ENCODE measurements at places on chromosomes 12 and 14. TPM values are rescaled to one million over a fixed set of nuclear protein-coding genes. Genes with fewer than 3 reads are reported as not detected.

ASCL1 gene
- total RNA-seq = 0.10 TPM

MYH6 gene
- total RNA-seq = not detected

CNTN1 gene
- total RNA-seq = not detected

SBNO1 gene
- 43.6 TPM for total RNA-seq

COQ6 gene
- 26.4 TPM for total RNA-seq

C1R gene
- 1.4 TPM for total RNA-seq

SCN8A gene
- total RNA-seq = 0.21 TPM

GLIPR1L1 gene
- total RNA-seq = not detected

PMCH gene
- not detected for total RNA-seq

EIF2S3B gene
- 19.1 TPM for total RNA-seq

PAPLN gene
- total RNA-seq = 0.31 TPM

INSM2 gene
- total RNA-seq = not detected

ORAI1 gene
- 31.3 TPM for total RNA-seq

EMC9 gene
- 4.1 TPM for total RNA-seq

DAO gene
- total RNA-seq = not detected

SERPINA10 gene
- total RNA-seq = not detected

COX8C gene
- not detected for total RNA-seq

SLC24A4 gene
- 6.7 TPM for total RNA-seq

AICDA gene
- total RNA-seq = not detected

IL26 gene
- total RNA-seq = 0.21 TPM

ARHGAP5 gene
- 89.5 TPM for total RNA-seq

DEPDC4 gene
- not detected for total RNA-seq

MYL2 gene
- total RNA-seq = not detected

TSPAN19 gene
- not detected for total RNA-seq

TOMM20L gene
- 1.9 TPM for total RNA-seq

HCAR3 gene
- total RNA-seq = 25.9 TPM

FSCB gene
- total RNA-seq = under 0.01 TPM

LPAR5 gene
- 4.1 TPM for total RNA-seq

NPFF gene
- total RNA-seq = not detected

RFX4 gene
- not detected for total RNA-seq

GLIPR1L2 gene
- total RNA-seq = 0.10 TPM

MEG3 gene
- total RNA-seq = 1.7 TPM

RXYLT1 gene
- total RNA-seq = 6.2 TPM

CCDC184 gene
- 0.63 TPM for total RNA-seq

HSPB8 gene
- not detected for total RNA-seq

OR4K1 gene
- 0.21 TPM for total RNA-seq

KLRC1 gene
- 6.4 TPM for total RNA-seq

KLHL33 gene
- 0.10 TPM for total RNA-seq

KRT5 gene
- total RNA-seq = 0.42 TPM
